Neural progenitor cell (in vitro differentiated cells): ENCODE measurements at places on chromosomes 11 and 22.

DNA sequence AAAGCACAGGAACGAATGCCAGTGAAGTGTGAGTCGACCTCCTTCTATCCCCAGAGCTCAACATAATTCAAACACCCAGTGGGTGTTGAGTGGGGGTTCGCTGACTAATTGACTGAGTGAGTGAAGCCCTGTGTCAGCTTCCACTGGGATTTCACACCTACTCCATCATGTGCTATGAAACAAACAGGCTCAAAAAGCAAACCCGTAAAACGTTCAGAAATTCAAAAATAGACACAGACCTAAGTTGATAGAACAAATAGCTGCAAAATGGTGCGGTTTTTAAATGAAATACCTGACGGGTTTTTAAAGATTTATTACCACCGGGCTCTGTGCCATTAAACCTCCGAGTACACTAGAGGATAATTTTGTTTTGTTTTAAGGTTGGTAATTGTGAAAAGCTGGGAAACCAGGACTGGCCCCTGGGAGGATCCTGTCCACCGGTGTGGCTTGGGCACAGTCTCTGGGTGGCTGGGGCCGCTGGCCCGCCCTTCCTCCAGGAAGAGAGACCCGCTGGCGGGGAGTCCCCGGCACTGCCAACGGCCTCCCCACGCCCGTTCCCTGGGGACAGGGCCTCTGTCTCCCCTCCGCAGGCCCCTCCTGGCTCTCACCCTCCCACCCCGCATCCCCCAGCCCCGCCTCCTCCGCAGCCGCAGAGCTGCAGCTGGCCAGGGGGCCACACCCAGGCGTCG is 13.6 kb downstream of the KCNJ5 start:
- DNase-seq = peak; percentile 63

DNA sequence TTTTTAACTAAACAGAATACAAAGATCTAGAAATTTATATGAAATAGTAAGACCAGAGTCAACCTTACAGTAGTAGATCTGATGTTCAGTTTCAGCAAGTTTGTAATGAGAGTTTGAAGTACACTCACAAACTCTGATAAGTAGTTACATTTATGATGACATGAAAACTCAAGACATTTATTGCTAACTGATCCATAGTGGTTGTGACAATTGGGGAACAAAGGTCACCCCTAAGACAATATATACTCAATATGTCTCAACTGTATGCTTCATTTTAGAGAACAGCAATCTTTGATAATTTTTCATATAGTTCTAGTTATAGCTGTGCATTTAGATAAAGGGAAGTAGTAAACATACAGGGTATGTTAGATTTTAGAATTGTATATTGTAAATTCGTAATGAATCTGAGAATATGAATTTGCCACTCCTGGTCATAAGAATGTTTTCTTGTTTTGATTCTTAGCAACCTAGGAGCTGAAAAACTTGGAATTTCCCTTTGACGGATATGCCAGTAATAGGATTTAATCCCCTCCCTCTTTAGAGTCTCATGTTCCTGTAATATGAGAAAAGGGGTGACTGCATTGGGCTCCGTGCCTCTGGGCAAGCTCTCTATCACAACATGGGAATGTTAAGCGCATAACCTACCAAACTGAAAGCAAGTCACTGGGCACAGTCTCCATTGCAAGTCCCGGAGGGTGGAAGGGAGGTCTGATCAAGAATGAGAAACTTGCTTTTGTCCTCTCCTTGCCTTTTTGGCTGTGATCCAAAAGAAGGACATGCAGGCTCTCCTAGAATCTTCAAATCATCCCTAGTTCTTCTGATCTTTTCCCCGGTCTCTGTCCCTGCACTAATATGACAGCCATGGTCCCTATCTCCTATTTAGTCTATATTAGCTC is 11.4 kb downstream of the OR10D3 start:
- DNase-seq = no peak

DNA sequence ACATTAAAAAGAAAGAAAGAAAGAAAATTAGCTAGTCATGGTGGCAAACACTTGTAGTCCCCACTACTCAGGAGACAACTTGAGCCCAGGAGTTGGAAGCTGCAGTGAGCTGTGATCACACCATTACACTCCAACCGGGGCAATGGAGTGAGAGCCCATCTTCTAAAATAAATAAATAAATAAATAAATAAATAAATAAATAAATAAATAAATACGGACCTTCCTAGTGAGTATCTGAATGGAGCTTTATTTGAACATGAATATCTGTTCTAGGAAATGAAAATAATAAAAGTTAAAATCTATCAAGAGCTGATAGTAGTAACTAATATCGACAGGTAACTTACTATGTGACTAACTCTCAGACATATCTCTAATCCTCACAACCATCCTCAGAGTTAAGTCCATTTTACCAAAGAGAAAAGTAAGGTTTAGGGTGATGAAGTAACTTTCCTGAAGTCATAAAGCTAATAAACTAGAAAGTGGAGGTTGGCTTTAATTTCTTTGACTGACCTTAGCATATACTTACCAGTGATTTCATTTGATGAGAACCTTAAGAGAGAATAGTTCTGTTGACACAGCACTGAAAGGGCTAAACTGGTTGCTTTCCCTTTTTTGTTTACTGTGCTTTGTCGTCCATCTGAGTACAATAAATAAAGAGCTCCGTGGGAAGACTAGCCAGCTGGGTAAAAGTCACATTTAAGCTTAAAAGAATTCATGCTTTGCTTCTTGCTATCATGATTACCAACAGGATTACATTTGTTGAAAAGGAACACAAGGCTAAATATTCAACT is 22.4 kb downstream of the ENTHD1 start:
- DNase-seq = no peak

GRCh38 chr22:47586038-47586437 is 823.6 kb downstream of the TBC1D22A start:
- DNase-seq = no peak

DNA sequence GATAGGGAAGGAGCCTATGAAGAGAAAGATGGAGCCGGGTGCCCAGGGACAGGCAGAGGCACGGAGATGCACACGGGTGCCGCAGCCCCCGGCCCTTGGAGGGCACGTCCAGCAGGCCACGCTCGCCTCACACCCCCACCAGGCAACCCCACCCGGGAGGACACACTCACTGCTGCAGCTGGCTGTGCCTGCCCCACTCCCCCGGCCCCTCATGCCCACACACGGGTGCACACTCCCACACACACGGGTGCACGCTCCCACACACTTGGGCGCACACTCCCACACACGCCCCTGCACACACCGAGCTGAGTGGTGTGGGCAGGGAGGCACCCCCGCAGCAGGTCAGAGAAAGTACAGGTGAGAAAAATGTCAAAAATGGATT is 1.1 kb downstream of the MOB2 start:
- DNase-seq = no peak

- DNase-seq = no peak
Measured at GRCh38 chr11:88657076-88657738, 319.7 kb upstream of the CTSC start.

- DNase-seq = no peak
Measured at GRCh38 chr11:18676803-18677202, 21.8 kb upstream of the TMEM86A start.

DNA sequence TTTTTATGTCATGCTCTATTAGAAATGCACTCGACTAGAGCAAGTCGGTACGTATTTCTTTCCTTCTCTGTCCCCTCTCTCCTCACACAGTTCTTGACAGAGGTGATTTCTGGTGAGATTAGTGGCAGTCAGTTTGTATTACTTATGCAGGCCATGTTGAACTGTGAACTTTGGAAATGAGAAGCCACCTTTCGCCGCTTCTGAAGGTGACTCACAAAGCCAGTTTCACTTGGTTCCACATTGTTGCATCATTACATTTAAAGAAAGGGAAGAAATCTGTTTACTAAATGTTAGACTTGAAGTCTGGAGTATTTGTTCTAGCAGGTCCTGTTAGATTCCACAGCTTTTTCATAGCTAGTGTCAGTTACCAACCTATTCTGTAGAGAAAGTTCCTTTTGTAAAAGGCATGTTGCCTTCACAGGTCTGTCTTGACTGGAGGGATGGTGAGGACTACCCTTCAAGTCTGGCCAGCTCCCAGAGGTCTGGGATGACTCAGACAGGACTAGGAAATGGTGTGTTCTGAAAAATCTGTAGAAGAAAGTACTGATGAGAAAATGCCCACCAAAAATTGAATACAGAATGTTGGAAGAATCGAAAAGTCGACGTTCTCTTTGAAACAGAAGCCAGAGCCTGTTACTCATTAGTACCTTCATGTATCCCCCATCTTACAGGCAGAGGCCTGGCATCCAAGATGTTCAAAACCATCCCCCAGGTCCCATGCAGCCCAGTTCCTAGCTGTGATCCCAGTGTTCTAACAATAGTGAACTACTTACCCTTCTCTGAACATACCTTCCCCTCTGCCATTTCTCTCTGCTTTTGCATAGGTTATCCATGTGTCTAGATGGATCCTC is 181.4 kb downstream of the DBX1 start:
- no peak for DNase-seq

GRCh38 chr11:1298695-1299492 is 10.5 kb downstream of the TOLLIP start:
- DNase-seq = peak; percentile 42

GRCh38 chr11:87859636-87860035 is 315.6 kb downstream of the RAB38 start:
- DNase-seq = no peak

- peak; percentile 78 for DNase-seq
Measured at GRCh38 chr22:33920197-33920540, at the start of gene LARGE1. Gene LARGE1, minus strand, starts transcription at chr22:33920476.

- DNase-seq = no peak
Measured at GRCh38 chr11:122186439-122187080, 70.5 kb upstream of the BLID start.

DNA sequence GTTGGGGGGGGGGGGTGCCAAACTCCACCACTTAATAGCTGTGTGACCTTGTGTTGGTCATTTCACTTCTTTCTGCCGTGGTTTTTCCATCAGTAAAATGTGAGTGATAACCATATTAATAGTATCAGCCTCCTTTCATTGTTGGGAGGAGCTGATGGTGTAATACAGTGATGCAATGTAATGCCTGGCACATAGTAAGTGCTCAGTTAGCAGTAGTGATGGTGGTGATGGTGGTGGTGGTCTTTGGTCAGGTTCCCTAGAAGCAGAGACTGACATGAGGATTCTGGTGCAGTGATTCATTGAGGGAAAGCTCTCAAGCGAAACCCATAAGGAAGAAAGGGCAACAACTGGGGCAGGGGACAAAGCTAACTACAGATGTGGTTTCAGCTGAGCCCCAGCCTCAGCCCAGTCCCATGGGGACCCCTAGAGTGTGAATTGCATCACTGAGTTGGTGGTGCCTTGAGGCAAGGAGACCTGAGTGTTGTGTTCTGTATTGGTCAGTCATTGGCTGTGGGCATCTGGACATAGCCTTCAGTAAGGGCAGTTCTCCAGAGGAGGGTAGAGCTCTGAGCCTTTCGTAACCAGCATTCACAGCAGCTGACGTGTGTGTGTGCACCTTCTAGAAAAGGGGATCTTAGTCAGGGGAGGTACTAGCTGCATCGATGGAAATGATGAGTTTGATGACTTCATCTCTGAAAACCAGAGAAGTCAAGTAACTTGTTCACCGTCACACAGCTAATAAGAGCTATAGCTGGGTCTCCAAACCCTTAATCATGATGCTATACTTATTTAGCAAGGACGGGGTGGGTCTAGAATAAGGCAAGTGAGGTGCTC is 93.6 kb upstream of the CRYBB3 start:
- DNase-seq = no peak

- peak; percentile 65 for DNase-seq
Measured at GRCh38 chr11:1748636-1749394, 1.6 kb downstream of the IFITM10 start.

DNA sequence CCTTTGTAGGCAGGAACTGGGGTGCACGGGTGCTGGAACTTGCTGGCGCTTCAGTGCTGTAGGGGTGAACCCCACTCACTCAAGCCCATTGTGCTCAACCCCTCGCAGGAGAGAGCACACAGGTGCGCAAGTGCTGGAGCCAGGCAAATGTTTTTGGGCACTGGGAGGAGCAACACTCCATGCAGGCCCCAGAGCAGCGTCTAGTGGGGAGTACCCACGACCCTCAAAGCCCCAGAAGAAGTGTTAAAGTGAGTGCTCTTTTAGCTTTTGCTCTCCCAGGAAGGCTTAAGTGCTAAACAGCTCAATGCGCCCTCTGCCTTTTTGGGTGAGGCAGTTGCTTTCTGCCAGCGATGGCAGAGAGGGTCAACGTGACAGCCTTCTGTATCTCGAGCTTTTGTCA is 282.2 kb upstream of the ARHGAP42 start:
- no peak for DNase-seq

- no peak for DNase-seq
Measured at GRCh38 chr11:27672836-27673464, 27.3 kb downstream of the BDNF start.

GRCh38 chr11:66854729-66855211 is 2.1 kb upstream of the LRFN4 start:
- DNase-seq = no peak

- DNase-seq = no peak
Measured at GRCh38 chr11:11574373-11575287, 47.2 kb downstream of the GALNT18 start.

GRCh38 chr11:7252683-7253213 is 1.0 kb downstream of the SYT9 start:
- DNase-seq = peak; percentile 41

GRCh38 chr11:17354601-17354991 is 3.0 kb downstream of the NCR3LG1 start:
- peak; percentile 71 for DNase-seq

- DNase-seq = peak; percentile 95
Measured at GRCh38 chr11:116499396-116500003, 273.3 kb downstream of the BUD13 start.

DNA sequence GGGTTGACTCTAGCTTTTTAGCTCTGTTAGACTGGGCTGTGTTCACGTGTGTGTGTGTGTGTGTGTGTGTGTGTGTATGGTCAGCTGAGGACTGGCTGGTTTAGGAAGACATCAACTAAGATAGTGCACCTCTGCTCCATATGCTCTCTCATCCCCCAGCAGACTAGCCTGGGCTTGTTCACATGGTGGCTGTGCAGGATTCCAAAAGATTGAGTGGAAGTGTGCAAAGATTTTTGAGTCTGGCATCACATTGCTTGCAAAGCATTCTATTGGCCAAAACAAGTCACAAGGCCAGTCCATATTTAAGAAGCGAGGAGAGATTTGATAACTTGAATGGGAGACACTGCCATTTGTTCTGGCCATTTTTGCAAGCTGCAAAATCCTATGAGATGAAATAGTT is 79.7 kb upstream of the C11orf87 start:
- DNase-seq = no peak

DNA sequence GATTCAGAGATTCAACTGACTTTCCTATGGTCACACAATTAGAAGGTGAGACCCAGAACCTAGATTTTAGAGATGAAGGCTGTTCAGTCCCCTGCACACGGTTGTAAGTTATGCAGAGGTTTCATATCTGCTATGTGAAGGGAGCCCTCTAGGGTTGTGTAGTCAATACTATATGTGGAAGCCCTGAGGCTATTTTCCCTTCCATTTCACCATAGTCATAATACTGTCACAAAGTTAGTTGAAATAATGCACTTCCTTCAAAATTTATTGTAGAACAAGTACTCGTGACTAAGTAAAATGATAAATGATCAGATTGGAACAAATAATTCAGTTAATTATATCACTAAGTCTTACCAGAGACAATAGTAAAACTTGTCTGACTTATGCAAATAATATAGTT is 48.8 kb downstream of the ENDOD1 start:
- no peak for DNase-seq
